Mesenteric fat pad (tissue), 1 donor: ENCODE measurements at places on chromosomes 6 and 20. TPM values are rescaled to one million over a fixed set of nuclear protein-coding genes. Genes with fewer than 3 reads are reported as not detected.

GRCh38 chr6:76553256-76553655, 480.8 kb upstream of the IMPG1 start:
- no peak for DNase-seq

ZFP57 gene
- total RNA-seq, result not detected

DNA sequence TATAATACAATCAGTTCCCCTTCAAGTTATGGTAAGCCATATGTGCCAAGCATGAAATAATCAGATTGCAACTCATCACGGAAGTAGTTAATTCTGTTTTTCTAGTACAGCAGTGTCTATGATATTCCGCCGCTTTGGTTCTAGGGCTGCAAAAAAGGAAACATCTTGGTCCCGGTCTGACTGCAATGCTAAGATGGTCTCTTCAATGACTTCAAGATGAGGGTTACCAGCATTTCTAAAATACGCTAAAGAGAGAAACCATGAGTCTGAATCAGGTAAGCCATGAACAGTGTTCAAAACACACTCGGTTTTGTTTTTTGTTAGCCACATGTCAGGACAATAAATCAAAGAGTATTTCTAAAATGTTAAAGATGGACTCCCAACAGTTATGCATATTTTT, 3.2 kb upstream of the ANKRD60 start:
- no peak for DNase-seq

- DNase-seq, result no peak
These were observed 44.8 kb upstream of the ARHGAP18 start for GRCh38 chr6:129754750-129755149.

PHACTR3 gene
- 1.8 TPM for total RNA-seq

GRCh38 chr6:137867685-137868509, 838 bp downstream of the TNFAIP3 start:
- DNase-seq, result no peak

CRISP2 gene
- total RNA-seq, result not detected

POU5F1 gene
- 0.93 TPM for total RNA-seq

SDCBP2 gene
- total RNA-seq, result 7.2 TPM

SLC4A11 gene
- total RNA-seq, result 1.2 TPM

GRCh38 chr20:62132421-62132820, 10.1 kb downstream of the LSM14B start:
- DNase-seq, result no peak

ADAM33 gene
- 30.7 TPM for total RNA-seq

- no peak for DNase-seq
These were observed 215.2 kb downstream of the PTPRK start for GRCh38 chr6:128305228-128305627.

RAB44 gene
- total RNA-seq, result 0.35 TPM

- DNase-seq, result no peak
These were observed 15.3 kb upstream of the ZC3H12D start for GRCh38 chr6:149500096-149500495.

- DNase-seq, result no peak
These were observed 11.1 kb upstream of the SLC4A11 start for GRCh38 chr20:3250091-3250504.

DNA sequence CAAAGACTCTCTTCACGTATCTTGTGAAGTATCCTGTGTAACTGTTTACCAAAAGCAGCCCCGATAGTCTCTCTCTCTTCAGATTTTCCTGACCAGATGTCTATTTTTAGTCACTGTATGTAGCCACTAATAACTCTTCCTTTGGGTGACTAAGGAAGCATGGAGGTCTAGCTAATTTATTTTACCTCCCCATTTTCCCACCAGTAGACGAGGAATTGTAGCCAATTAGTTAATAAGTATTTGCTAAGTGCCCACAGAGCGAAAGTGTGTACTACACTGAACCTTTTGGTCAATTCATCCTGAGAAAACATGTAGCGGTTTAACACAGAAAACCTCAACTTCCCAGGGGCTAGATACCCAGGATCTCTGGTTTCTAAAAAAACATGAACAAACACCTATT, 180.6 kb downstream of the TBX18 start:
- no peak for DNase-seq

FITM2 gene
- 28.5 TPM for total RNA-seq

TPMT gene
- total RNA-seq, result 7.1 TPM

GRCh38 chr6:134245706-134246105, 72.2 kb downstream of the SGK1 start:
- no peak for DNase-seq

- no peak for DNase-seq
These were observed 61.4 kb downstream of the CEBPB start for GRCh38 chr20:50251992-50252511.

RTN4IP1 gene
- 4.8 TPM for total RNA-seq

- DNase-seq, result no peak
These were observed 63.0 kb downstream of the RIPOR2 start for GRCh38 chr6:24872779-24873178.

GLP1R gene
- total RNA-seq, result not detected

DNA sequence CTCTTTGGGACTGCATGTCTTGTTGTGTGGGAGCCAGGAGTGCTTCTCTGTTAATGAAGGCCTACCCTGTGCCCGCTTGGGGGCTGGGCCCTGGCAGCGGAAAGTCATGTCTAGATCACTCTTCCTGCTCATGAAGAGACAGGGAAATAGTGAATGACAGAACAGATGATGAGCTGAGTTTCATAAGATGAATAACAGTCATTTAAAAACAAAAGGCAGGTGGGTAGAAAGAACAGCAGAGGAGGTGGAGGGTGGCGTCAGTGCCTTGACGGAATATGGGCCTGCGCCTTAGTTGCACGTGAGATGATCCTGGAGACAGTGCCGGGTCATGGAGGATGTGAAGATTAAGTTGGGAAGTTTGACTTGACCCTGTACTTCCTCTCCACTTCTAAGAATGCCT, 85.5 kb downstream of the ARID1B start:
- DNase-seq, result no peak

TREM2 gene
- total RNA-seq, result 11.0 TPM

DNA sequence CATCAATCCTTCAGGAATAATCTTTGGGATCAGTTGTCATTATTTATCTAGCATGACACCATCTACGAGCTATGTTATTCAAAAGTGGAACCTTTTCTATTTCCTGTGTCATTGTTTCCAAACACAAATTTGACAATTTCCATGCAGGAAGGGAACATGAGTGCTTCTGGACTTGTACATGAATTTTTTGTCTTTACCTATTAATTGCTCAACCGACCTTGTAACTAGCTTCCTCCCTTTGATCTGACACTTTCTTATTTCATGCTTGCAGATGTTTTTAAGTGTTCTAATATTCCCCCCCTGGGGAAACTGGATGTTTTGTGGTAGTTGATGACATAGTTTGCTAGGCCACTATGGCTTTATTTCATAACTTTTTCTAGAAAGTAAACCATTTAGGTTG, 139.4 kb downstream of the BMP2 start:
- DNase-seq, result no peak

- DNase-seq, result no peak
These were observed 17.8 kb downstream of the ALDH8A1 start for GRCh38 chr6:134932098-134932497.
